ENCODE measurements at places on chromosomes 11 and 22. TPM values are rescaled to one million over a fixed set of nuclear protein-coding genes. Genes with fewer than 3 reads are reported as not detected.

DNA sequence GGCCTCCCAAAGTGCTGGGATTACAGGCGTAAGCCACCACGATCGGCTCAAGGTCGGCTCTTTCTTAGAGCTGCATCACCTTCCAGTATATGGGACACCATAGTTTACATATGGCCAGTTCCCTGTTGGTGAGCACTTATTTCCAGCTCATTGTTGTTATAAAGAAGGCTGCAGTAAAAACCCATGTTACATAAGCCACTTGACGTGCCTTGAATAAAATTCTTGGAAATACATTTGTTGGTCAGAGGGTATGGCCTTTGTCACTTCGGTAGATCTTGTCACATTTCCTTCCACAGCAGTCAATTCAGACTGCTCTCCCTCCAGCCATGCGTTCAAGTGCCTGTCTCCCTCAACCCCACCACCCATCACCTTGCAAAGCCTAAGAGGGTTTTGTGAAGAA lies 92.9 kb downstream of the PRR5L start:
- DNase-seq: no peak

DNA sequence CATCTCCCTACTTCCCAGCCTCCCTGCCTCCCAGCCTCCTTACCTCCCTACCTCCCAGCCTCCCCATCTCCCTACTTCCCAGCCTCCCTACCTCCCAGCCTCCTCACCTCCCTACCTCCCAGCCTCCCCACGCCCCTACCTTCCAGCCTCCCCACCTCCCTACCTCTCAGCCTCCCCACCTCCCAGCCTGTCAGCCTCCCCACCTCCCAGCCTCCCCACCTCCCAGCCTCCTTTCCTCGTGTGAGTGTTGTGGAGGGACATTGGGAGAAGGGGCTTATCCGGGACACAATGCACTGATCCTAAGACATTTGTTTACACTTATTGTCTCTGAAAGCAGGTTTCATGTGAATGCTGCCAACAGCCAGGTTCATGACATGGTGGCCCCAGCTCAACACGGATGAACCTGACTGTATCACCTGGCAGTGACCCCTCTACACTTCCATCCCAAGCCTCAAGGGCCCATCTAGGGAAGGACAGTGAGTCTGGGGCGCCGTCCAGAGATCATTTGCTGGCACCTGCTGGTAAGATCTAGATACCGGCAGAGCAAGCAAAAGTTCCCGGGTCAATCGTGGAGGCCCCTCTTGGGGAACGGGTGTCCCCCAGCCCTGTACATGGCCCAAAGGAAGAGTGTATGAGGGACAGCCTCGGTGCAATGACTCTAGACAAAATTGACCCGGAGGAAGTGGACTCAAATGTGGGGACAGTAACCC lies 34.5 kb upstream of the TH start:
- DNase-seq: no peak

DNA sequence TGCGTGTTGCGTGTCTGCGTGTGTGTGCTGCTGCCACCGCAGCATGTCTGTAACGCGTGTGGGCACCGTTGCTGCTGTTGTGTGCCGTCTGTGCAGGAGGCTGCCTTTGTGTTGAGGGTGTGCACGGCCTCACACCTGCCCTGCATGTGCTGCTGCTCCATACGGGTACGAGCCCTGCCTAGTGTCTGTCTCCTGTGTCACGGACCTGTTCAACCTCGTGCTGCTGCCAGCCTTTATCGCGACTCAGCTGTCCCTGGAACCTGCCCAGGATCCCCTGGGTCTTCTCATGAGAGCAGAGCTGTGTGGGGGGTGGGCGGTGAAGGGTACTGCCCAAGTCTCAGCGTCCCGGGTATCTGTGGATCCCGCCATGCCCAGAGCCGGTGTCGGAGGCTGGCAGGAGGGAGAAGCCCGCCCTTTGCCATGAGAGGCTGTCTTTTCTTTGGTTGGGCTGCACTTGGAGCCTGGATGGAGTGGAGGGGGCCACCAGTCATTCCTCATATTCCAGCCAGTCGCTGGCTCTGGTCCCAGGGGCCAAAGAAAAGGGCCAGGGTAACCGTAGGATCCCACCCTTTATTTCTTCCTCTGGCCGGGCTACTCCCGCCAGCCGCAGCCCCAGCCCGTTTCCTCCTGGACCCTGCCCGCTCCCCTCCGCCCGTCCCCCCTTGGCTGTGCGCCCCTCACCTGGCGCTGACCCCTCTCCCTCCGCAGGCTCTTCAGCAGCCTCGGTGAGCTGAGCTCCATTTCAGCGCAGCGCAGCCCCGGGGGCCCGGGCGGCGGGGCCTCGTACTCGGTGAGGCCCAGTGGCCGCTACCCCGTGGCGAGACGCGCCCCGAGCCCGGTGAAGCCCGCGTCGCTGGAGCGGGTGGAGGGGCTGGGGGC lies 7.8 kb upstream of the ACR start:
- peak; percentile 3 for DNase-seq

DNA sequence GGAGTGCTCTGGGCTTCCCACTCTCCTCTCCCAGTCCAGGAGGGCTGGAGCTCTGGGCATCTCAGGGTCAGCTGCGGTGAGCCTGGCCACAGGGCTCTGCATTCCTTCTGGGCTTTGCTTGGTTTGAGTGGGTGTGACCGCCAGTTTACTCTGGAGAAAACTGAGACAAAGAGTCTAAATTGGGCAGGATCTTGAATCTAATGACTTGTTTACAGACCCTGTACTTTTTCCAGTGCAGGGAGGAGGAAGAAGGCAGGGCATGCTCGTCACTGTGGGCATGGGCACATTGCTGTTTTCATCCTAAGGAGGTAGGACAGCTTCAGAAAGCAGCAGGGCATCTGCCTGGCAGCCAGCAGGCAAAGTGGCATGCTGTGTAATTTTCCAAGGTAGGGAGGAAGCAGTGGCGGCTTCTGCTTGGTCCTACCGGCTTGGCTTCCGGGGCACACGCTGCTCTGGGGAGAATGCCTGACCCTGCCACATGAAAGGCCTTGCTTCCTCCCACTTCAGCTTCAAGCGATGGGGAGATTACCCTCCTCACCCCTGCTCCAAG lies 22.9 kb downstream of the FLI1 start:
- DNase-seq: no peak

DNA sequence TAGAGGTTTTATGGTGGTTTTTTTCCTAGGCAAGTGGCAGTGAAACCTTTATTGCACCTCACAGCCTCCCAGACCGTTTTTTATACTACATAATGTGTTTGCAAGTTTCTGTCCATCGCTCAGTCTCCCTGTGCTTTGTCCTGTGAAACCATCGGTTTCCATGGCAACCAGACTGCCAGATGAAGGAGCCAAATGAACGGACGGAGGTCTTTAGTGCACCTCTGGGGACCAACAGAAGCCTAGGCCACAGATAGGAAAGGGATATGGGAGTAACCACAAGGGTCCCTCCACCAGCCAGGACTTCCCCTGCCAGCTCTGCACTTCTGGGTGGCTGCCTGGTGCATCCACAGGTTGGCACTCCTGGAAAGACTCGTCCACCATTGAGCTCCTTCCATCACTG lies 165.0 kb downstream of the CHST1 start:
- DNase-seq: no peak

DNA sequence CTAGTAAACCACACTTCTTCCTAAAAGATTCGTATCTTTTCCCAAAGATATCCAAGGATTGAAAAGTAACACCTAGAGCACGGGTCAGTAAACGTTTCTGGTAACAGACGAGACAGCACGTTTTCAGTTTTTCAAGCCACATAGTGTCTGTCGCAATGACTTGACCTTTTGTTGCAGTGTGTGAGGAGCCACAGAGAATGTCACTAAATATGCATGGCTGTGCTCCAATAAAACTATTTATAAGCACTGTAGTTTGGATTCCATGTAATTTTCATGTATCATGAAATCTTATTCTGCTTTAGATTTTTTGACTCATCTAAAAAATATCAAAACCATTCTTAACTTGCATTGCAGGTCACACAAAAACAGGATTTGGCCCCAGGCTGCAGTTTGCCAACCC lies 18.3 kb upstream of the MICAL3 start:
- DNase-seq: no peak

The TXN2 gene
- 116 TPM for total RNA-seq
